ENCODE measurements at places on chromosomes 5 and 9. TPM values are rescaled to one million over a fixed set of nuclear protein-coding genes. Genes with fewer than 3 reads are reported as not detected.

WDR38 gene
- not detected for total RNA-seq

ZDHHC21 gene
- total RNA-seq: 5.8 TPM

GARIN3 gene
- not detected for total RNA-seq

ATP6V0E1 gene
- 350 TPM for total RNA-seq

SLC38A9 gene
- 34.6 TPM for total RNA-seq

FBXL7 gene
- total RNA-seq: 7.3 TPM

RASGRF2 gene
- total RNA-seq: 9.1 TPM

TLX3 gene
- not detected for total RNA-seq

GCNT4 gene
- 2.3 TPM for total RNA-seq

SLC6A3 gene
- total RNA-seq: under 0.01 TPM

IFNK gene
- total RNA-seq: not detected

ANKRD31 gene
- under 0.01 TPM for total RNA-seq

FGD3 gene
- total RNA-seq: not detected

ORM2 gene
- not detected for total RNA-seq

TBC1D2 gene
- total RNA-seq: 5.2 TPM
